ENCODE measurements at places on chromosomes 1 and 21.

GRCh38 chr1:198934426-198934825 lies 295.6 kb downstream of the PTPRC start:
- no peak overlapping the region for H3K27ac ChIP-seq
- H3K4me3 ChIP-seq, result no peak overlapping the region
- no peaks in the 10 kb centered on the region for H3K27me3 ChIP-seq
- no peak for DNase-seq

- H3K36me3 ChIP-seq, result peaks cover 2% of the 10 kb centered on the region
- H3K4me1 ChIP-seq, result peaks cover 84% of the 10 kb centered on the region
- no peak overlapping the region for H3K4me3 ChIP-seq
- no peaks in the 10 kb centered on the region for H3K27me3 ChIP-seq
- DNase-seq, result no peak
Observed at GRCh38 chr1:221781102-221781755, 39.3 kb upstream of the DUSP10 start.

DNA sequence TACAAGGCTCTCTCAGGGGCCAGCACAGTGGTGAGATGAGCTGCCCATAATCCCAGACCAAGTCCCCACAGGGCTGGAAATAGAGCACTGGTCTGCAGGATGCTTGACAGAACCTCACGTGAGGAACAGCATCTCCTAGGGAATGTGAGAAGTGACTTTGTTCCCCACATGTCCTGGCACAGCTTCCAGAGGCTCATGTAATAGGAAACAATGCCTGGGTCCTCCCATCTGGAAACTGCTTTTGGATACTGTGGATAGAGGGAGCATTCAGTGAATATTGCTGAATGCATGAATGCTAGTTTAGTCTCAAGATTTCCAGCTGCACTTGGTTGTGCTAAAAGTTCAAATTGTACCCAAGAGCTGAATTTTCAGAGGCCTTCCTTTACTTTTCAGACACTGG lies 146.2 kb downstream of the TNR start:
- DNase-seq, result no peak
- H3K4me3 ChIP-seq, result no peak overlapping the region
- peaks cover 18% of the 10 kb centered on the region for H3K27me3 ChIP-seq
- H3K27ac ChIP-seq, result no peak overlapping the region

DNA sequence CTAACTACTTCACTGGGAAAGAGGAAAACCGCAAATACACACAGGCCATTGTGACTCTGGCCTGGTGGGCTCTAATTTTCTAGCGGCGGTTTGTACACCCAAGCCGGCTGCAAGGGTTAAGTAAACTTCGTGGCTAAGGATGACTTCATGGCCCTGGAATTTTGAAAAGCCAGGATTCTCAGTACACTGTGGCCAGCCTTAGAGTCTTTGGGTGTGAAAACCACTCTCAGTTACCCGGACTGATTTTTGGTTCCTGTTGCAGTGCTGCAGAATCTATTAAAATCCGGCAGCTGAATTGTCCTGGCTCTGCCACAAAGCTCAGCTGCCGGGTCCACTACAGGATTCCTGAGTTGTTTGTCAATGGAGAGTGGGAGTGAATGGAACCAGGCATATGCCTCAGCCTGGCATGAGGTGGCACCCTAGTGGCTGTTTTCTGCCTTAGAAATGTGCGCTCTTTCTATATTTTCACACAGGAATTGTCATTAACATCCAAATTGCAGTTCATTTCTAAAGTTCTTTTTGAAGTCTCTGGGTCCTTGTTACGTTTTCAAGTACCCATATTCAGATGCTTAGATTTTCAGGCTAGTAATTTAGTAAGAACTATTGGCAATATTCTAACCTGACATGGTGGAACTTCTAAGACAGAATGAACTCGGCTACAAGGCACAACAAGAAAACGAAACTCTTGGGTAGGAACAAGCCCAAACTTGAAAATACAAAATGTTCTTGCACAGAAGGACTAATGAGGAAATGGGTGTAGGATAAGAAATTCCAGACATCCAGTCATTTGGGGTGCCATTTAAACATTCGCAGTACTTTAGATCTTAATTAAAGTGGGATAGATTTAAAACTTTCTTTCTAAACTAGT lies 255.9 kb downstream of the NFIA start:
- no peaks in the 10 kb centered on the region for H3K27me3 ChIP-seq
- no peak for DNase-seq
- peaks cover 2% of the 10 kb centered on the region for H3K4me1 ChIP-seq
- no peak overlapping the region for H3K27ac ChIP-seq
- H3K4me3 ChIP-seq, result no peak overlapping the region

- H3K27me3 ChIP-seq, result peaks cover 19% of the 10 kb centered on the region
- no peak overlapping the region for H3K27ac ChIP-seq
- H3K4me3 ChIP-seq, result peak overlapping the region; percentile 43
Observed at GRCh38 chr1:204150702-204151551, 917 bp downstream of the ETNK2 start.

DNA sequence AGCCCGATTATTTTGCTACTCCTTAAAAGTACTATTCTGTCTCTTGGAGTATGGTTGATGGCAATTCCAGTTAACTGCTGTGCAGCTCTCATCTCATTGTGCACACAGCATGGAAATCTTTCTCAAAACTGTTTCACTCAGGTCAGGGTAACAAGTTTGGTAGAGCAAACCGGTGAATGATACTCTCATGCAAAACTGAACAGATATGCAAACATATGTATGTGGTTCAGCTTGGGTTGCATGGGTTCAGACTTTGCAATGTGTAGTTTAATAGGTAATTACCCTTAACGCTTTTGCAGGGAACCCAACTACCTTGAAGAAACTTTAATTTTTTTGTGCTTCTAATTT lies 2.2 kb downstream of the GADD45A start:
- H3K4me1 ChIP-seq, result peaks cover 46% of the 10 kb centered on the region
- H3K27me3 ChIP-seq, result no peaks in the 10 kb centered on the region
- peak overlapping the region; percentile 99 for H3K4me3 ChIP-seq
- H3K27ac ChIP-seq, result peak overlapping the region; percentile 98

GRCh38 chr1:90175490-90176167 lies 180.7 kb downstream of the ZNF326 start:
- no peak overlapping the region for H3K27ac ChIP-seq
- no peaks in the 10 kb centered on the region for H3K4me1 ChIP-seq
- no peak for DNase-seq

DNA sequence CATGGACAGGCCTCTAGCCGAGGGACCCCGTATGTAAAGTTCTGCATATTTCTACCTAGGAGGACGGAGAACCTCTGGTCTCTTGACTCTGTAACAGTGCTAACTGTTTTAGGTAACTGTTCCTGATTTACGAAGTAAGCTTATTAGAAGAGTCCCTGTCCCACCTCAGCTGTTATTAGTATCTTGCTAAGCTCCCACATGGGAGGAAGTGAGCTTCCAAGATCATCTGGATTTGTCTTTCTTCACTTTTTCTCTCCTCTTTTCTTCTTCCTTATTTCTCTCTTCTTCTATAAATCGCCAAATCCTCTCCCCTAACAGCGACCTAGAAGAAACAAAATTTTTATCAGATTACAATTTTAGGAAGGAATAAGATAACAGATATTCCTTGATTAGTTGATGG lies 4.4 kb downstream of the CD53 start:
- peak overlapping the region; percentile 97 for H3K27ac ChIP-seq
- no peak for DNase-seq
- no peaks in the 10 kb centered on the region for H3K27me3 ChIP-seq
- H3K36me3 ChIP-seq, result peaks cover 82% of the 10 kb centered on the region
- peak overlapping the region; percentile 97 for H3K4me3 ChIP-seq
- H3K4me1 ChIP-seq, result peaks cover 43% of the 10 kb centered on the region

DNA sequence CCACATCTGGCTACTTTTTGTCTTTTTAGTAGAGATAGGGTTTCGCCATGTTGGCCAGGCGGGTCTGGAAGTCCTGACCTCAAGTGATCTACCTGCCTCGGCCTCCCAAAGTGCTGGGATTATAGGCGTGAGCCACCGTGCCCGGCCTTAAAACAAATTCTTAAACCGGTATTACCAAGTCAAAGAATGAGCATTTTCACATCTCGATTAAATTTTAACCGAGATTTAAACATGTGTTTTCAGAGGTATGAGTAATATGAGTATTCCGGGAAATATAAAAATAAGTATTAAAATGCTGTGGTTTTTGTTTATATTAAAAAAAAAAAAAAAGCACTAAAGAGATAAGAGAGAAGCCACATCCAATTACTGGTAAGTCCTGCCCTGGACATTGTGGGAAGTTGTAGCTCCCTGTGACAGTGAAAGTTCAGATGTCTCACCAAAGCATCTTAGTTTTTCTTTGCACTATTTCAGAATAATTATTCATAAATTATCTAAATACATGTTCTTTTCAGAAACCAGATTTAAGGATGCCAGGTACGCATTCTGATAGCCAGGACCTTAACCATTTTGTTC lies 24.9 kb downstream of the ZNF281 start:
- H3K36me3 ChIP-seq, result no peaks in the 10 kb centered on the region
- no peaks in the 10 kb centered on the region for H3K4me1 ChIP-seq
- no peaks in the 10 kb centered on the region for H3K27me3 ChIP-seq
- no peak for DNase-seq
- H3K27ac ChIP-seq, result no peak overlapping the region

DNA sequence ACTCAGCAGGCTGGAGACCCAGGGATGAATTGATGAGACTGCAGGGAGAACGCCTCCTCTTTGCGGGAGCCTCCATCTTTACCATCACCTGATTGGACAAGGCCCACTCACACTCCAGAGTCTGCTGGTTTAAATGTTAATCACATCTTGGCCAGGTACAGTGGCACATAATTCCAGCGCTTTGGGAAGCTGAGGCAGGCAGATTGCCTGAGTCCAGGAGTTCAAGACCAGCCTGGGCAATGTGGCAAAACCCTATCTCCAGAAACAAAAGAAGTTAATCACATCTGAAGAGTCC lies 121.8 kb upstream of the C1orf174 start:
- no peaks in the 10 kb centered on the region for H3K36me3 ChIP-seq
- no peak overlapping the region for H3K4me3 ChIP-seq
- H3K27ac ChIP-seq, result no peak overlapping the region
- no peak for DNase-seq
- H3K27me3 ChIP-seq, result no peaks in the 10 kb centered on the region
- no peaks in the 10 kb centered on the region for H3K4me1 ChIP-seq

GRCh38 chr1:240813720-240814119 lies 201.8 kb upstream of the GREM2 start:
- H3K36me3 ChIP-seq, result no peaks in the 10 kb centered on the region
- H3K4me1 ChIP-seq, result no peaks in the 10 kb centered on the region
- DNase-seq, result no peak
- H3K4me3 ChIP-seq, result no peak overlapping the region

DNA sequence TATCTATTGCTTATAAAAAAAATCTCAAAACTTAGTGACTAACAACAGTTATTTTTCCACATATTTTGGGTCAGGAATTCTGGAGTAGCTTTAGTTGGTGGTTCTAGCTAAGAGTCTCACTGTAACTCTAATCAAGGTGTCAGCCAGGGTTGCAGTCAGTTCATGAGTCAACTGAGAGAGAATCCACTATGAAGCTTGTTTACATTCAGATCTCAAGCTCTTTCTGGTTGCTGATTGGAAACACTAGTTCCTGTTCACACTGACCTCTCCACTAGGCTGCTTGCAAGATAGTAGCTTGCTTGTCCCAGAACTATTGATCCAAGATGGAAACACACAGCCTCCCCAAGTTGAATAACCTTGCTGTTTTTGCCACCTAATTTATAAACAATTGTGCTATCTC lies 1192.1 kb upstream of the B3GALT2 start:
- no peak overlapping the region for H3K4me3 ChIP-seq
- DNase-seq, result no peak
- no peak overlapping the region for H3K27ac ChIP-seq
- H3K36me3 ChIP-seq, result no peaks in the 10 kb centered on the region
- H3K27me3 ChIP-seq, result no peaks in the 10 kb centered on the region

GRCh38 chr1:60394436-60394835 lies 320.9 kb upstream of the C1orf87 start:
- H3K4me1 ChIP-seq, result no peaks in the 10 kb centered on the region
- no peaks in the 10 kb centered on the region for H3K27me3 ChIP-seq
- no peak for DNase-seq
- no peak overlapping the region for H3K27ac ChIP-seq

GRCh38 chr1:192702212-192702902 lies 66.4 kb downstream of the RGS13 start:
- H3K27ac ChIP-seq, result no peak overlapping the region
- H3K4me3 ChIP-seq, result no peak overlapping the region

DNA sequence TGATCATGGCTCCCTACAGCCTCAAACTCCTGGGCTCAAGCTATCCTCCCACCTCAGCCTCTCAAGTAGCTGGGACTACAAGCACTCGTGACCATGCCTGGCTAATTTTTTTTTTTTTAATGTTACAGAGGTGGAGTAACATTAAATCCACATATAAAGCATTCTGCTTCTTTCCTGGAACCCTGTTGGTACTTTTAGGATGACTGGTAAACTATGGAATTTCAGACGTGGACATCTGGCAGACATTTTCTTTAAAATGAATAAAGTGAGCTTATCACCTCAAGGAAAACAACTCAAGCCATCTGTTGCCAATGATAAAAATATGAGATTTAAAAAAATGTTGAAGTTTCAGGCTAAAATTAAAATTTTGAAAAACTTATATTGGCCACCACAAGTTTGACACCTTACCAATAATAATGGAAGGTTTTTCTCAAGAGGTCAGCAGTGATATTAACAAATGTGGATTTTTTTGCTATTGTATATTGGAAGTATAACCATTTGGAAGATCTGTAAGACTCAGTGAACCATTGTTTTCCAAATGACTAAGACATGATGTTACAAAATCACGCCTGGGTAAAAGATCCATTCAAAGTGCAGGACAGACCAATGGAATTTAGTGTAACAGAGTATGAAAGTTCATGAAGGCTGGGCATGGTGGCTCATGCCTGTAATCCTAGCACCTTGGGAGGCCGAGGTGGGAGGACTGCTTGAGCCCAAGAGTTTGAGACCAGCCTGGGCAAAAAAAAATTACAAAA lies 52.7 kb upstream of the EIF4G3 start:
- H3K4me1 ChIP-seq, result no peaks in the 10 kb centered on the region
- no peaks in the 10 kb centered on the region for H3K27me3 ChIP-seq
- H3K27ac ChIP-seq, result no peak overlapping the region
- no peak for DNase-seq
- H3K36me3 ChIP-seq, result peaks cover 53% of the 10 kb centered on the region
- no peak overlapping the region for H3K4me3 ChIP-seq

DNA sequence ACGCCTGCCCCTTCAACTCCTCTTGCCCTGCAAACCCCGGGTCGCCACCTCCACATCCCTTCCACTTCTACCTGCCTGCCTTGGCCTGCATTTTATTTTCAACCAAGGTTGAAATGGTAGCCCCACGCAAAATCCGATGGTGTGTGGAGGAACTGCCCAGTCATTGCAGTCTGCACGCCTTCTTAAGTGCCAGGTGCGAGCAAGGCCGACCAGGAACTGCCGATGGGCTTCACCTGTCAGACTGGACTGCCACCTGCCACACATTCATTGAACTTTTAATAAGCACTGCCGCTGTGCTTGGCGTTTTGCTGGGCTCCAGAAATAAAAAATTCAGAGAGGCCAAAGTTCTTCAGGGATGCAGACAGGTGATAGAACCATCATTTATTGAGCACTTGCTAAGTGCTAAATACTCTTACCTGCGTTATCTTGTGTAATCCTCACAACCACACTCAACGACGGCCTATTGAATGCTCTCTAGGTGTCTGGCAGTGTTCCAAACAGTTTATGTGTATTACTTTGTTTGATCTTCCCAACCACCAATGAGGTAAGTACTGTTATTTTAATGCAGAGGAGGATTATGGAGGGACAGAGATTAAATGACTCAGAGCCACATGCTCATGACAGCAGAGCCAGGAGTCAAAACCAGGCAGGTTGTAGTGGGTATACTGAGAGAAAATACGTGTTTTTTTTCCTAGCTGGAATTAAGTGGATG lies 36.2 kb downstream of the CACHD1 start:
- H3K27me3 ChIP-seq, result peaks cover 55% of the 10 kb centered on the region
- DNase-seq, result no peak
- H3K4me3 ChIP-seq, result peak overlapping the region; percentile 69
- H3K4me1 ChIP-seq, result peaks cover 6% of the 10 kb centered on the region
- H3K36me3 ChIP-seq, result no peaks in the 10 kb centered on the region
- no peak overlapping the region for H3K27ac ChIP-seq

Measured in activated CD4-positive, alpha-beta memory T cell treated with anti-CD3 and anti-CD28 coated beads, Interleukin-2, amount 10 ng/mL, durations not matched to agents 7 days and 5 days (primary cell).